ENCODE measurements at places on chromosomes 6 and 20.

DNA sequence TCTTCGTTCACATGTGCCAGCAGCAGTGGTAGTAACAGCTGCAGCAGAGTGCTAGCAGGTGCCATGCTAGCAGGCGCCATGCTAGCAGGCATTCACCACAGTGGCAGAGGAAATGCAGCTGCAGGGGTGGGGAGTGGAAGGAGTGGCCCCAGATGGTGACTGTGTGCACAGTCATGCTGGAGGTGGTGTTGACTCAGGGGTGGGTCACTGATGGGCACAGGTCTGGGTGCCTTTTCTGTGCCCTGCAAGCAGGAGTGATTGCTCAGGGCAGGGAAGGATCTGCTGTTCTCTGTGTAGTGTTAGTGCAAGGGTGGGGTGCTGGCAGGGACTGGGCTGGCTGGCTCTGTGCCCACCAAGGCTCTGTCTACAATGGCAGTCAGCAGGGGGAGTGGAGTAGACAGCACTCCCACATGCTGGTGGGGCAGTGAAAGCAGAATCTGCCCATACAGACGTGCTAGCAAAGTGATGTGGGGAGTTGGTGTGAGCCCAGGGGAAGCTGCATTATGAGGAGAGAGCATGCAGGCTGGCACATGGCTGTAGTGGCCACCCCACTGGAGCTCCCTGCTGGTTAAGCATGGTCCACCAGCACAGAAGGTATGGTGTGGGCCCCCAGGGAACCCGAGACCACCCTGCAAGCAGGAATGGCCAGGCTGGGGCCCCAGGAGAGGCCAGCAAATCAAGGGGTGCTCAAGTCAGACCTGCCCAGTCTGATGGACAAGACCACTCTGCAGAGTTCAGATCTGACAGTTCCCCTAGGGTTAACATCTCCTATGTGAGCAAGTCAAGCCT lies 11.4 kb upstream of the TSPYL4 start:
- no peak for DNase-seq

DNA sequence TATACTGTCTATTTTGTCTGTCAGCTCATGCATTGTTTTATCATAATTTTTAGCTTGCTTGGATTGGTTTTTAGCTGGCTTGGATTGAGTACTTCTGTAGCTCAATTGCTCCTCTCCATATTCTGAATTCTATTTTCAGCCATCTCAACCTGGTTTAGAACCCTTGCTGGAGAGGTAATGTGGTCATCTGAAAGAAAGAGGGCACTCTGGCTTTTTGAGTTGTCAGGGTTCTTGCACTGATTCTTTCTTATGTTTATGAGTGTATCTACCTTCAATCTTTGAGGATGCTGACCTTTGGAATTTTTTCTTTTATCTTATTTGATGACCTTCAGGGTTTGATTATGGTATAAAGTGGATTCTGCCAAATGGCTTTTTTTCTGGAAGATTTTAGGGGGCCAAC lies 632.7 kb upstream of the ID4 start:
- DNase-seq = no peak

- DNase-seq = no peak
Observed at GRCh38 chr20:1930165-1930564, 35.0 kb downstream of the SIRPA start.

GRCh38 chr6:36875250-36875633 lies 639 bp upstream of the PPIL1 start:
- no peak for DNase-seq

DNA sequence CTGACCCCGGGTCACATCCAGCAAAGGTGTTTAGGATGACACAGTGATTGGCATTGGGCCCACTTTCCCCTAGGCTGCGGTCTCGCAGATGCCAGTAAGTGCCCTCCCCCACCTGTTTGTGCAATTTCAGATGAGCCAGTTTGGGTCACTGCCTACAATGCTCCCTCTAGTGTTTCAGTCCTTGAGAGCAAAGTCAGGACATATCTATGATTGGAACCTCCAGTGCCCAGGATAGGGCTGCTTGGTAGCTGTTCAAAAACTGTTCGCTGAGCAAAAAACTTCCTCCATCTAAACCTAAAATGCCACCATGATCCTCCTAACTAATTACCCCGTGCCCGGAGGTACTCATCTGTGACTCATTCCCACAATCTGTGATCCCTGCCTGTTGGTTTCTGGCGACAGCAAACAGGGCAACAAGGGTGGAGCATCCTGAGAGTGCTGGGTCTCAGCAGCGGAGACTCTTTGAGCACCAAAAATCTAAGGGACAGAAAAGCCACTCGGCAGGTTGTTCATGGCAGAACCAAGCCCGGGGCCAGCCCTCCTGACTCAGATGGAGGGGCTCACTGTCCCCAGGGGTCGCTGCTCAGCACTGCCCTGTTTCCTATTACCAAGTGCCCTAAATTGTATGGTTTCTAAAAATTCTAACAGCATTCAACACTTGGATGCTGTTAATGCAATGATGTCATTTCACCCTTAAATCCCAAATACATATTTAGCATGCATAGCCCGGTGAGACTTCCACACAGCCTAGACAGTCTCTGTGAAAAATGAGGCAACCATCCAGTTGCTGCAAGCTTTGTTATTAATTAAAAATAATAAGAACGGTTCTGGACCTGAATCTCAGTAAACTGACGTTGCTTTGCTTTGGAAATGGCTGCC lies 5.0 kb downstream of the VSX1 start:
- DNase-seq = peak; percentile 70

GRCh38 chr6:31797588-31797987 lies 2.0 kb upstream of the VARS1 start:
- no peak for DNase-seq

DNA sequence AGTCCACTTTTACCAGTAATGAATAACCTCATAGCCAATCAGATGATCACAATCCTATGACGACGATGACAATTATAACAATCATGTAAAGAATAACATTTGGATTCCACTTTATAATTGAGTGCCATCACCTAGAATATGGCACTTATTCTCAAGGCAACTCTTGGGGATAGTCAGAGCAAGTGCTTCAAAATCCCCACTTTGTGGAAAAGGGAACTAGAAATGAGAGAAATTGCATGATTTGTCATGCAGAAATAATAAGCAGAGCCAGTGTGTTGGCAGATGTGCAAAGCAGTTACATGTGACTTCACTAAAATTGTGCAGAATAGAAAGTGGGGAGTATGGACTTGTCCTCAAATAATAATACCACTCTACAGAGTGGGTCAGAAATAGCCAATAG lies 41.3 kb downstream of the FRK start:
- no peak for DNase-seq

- no peak for DNase-seq
Observed at GRCh38 chr6:53411451-53411850, 62.7 kb upstream of the ELOVL5 start.

- DNase-seq = no peak
Observed at GRCh38 chr20:50029697-50030461, 47.1 kb downstream of the SNAI1 start.

GRCh38 chr6:1798303-1798964 lies 188.7 kb downstream of the FOXC1 start:
- no peak for DNase-seq

- DNase-seq = peak; percentile 84
Observed at GRCh38 chr6:149863698-149864577, at the start of gene LRP11. Gene LRP11, minus strand, starts transcription at chr6:149864359. Its CDS starts 339 bp downstream, at chr6:149864020.

DNA sequence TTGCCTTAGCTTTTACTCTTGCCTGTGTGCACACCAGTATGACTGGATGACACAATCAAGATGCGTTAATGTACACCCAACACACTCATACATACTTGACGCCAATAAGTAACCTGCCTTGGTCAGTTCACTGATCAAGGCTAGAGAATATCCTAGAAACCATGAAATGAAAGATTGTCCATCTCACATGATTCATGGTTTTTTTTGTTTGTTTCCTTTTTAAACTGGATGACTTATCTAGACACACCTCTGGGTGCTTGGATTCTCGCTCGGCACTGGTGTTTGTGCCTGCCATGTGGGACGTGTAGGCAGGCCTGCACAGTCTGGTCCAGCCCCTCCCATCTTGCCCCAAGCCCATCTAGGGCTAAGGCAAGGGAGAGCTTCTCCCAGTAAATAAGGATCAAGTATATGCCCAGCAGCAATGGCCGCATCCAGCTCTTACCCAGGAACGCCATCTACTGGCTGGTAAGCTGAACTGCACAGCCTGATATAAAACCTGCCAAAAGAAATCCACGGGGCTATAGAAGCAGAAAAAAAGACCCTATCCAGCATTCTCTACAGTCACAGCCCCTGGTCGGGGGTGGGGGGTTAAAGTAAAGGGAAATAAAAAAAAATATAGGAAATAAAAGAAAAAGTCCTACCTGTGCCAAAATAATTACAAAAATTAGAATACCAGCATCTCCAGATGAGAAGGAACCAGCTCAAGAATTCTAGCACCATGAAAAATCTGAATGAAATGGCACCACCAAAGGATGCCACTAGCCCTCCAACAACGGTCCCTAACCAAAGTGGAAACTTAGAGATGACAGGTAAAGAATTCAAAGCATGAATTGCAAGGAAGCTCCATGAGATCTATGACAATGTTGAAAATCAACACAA lies 73.3 kb downstream of the OTOR start:
- DNase-seq = peak; percentile 72

DNA sequence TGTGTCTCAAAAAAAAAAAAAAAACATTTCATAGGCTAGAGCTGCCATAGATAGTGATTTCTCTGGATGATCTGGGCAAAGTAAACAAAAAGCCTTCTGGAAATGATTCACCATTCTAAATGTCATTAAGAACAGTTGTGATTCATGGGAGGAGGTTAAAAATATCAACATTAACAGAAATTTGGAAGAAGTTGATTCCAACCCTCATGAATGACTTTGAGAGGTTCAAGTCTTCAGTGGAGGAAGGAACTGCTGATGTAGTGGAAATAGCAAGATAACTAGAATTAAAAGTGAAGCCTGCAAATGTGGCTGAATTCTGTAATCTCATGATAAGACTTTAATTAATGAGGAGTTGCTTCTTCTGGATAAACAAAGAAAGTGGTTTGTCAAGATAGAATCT lies 26.8 kb upstream of the MMP24 start:
- no peak for DNase-seq

DNA sequence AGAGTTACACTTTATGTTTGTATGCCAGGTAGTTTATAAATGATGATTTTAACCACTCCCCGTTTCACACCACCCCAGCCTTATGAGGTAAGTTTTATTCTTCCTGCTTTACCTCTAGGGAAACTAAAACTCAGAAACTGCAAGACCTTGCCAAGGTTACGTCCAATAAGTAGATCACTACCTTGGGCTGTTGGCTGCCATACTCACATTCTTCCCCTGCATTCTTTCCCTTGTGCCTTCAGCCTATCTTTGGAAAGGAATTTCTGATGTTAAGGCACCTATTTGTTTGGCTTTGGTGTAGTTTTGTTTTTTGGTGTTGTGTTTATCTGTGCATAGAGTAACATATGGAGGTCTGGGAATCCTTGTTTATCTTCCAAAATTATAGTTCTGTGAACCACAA lies 122.1 kb downstream of the UST start:
- no peak for DNase-seq

DNA sequence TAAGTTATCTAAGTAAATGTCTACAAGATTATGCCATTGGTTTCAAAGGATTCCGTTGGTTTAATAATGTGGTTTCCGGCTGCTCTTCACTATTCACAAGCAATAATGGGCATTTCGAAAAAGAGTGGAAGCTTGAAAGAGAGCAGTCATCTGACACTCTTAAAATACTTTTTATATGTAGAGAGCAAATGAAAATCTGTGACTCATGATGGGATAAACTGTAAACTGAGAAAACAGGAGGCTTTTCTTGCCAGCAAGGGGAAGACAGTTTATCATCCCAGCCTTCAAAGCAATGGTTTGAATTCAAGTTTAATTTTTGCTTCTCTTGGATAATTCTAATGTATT lies 145.7 kb downstream of the KHDC1L start:
- DNase-seq = peak; percentile 56

GRCh38 chr6:41470029-41470330 lies 76.2 kb upstream of the FOXP4 start:
- DNase-seq = no peak

DNA sequence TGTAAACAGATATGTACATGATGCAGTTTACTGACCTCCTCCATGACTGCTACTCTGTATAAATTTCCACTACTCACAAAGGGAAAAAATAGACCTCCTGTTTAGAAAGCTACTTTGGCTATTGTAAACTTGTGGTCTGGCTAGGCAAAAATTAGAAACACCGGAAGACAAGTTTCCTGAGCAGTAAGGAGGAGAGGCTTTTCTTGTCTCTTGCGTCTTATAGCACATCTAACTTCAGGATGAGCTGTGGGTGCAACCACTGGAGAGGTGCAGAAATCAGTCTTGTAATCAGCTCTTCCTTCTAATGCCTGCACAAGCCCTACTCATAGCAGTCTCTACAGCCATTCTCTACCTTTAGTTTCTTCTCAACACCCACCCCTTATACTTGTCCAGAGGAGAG lies 296.5 kb upstream of the SLC35B3 start:
- DNase-seq = no peak

DNA sequence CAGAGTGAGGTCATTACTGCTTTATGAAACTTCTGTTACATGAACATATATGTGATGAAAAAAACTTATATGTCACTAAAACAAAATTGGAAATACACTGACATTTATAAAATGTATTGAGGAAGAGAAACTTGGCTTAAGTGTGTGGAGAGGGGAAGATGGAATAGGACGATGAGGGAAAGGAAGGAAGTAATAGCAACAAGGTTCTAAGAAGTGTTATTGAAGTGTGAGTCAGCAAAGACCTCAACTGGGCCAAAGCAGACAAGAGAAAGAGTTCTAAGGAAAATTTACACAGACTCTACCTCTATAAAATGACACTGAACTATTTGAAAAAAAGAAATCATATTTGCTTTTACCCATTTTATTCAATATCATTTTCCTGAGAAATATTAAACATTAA lies 38.3 kb downstream of the SNX3 start:
- DNase-seq = no peak

DNA sequence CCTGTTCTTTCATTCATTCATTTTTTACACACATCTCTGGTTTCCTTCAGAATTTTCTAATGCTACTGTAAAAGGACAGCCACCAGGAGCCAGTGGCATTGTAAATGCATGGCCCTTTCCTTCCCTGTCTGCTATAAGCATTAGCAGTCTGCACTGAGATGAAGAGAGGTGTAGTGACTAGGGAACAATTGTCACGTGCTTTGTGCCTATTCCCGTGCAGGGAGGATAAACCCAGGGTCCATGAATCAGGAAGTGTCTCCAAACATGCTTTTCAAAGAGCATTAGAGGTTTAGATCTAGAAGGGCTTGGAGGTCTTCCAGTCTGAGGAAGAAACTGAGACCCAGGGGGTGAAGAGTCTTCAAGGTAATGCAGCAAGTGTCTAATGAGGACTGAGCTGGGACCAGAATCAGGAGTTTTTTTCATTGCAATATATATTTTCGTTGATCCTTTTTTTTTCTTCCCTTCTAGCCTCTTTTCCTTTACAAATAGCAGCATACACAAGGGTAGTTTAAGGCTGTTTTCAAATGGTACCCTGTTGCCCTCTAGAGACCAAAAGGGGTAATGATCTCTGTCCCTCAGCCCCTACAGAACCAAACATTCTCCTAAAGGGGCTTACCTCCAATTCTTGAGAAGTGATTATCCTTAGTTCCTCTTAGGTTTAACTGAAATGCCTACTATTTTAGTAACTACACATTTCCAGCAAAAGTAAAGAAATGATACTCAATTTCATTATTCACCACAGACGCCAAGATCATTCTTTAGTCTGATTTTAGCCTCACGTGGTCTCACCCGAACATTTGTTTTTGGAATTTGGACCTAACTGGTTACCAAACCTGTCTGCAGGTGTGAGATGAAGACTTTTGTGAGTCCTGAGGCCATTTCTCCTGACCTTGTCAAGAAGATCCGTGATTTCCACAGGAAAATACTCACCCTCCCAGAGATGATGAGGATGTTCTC lies 6.6 kb downstream of the TRIM15 start:
- DNase-seq = peak; percentile 68
